ENCODE measurements at places on chromosomes 5 and 9.

DNA sequence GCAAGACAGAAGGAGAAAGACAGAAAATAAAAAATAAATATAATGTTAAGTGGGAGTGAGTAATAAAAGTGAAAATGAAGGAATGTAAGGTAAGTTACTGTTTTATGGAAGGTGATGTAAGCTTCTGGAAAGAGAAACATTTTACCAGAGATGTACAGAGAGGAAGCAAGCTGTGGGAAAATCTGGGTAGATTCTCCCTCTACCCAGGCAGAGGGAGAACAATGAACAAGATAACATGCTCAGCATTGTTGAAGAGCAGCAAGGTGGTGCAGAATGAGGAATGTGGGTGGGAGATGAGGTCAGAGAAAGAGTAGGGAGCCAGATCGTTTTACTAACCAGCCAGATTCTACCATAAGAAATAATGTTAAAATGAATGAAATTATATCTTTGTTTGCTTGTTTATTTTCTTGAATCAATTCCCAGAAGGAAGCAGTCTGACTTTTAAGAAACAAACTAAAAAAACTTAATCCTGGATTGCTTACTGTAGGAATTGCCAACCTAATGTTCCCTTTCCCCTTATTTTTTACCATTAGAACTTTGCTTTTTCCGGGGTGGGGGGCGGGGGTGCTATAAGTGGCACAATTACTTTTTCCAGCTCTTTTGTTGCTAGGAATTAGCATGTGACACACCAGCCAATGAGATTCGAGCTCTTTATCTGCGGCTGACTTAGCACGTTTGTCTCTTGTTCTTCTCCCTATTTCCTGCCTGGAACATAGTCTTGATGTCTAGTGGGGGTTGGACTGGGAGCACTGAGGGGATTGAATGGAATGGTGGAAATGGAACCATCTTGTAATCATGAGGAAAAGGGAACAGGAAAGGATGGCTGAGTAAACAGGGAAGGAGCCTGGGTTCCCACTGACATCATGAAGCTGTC is 356.7 kb downstream of the TMEM167A start:
- no peak for DNase-seq

- peak; percentile 62 for DNase-seq
Measured at GRCh38 chr9:107732781-107733522, 243.4 kb upstream of the KLF4 start.

DNA sequence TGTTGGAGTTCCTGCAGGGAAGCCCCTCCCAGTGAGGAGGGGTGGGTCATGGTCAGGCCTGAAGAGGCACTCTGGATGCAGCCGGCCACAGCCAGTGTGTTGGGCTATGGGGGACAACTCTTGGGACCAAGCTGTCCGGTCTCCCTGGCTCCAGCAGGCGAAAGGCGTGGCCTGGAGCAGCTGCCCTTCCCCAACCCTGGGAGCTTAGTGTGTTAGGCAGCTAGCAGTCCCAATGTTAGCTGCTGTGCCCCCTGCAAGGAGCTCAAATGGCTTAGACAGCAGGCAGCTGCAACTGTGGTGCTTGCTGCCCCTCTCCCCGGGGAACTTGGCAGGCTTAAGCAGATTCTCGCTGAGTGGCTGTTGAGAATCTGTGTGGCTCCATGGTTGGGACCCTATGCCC is 67.5 kb upstream of the ACTBL2 start:
- no peak for DNase-seq

DNA sequence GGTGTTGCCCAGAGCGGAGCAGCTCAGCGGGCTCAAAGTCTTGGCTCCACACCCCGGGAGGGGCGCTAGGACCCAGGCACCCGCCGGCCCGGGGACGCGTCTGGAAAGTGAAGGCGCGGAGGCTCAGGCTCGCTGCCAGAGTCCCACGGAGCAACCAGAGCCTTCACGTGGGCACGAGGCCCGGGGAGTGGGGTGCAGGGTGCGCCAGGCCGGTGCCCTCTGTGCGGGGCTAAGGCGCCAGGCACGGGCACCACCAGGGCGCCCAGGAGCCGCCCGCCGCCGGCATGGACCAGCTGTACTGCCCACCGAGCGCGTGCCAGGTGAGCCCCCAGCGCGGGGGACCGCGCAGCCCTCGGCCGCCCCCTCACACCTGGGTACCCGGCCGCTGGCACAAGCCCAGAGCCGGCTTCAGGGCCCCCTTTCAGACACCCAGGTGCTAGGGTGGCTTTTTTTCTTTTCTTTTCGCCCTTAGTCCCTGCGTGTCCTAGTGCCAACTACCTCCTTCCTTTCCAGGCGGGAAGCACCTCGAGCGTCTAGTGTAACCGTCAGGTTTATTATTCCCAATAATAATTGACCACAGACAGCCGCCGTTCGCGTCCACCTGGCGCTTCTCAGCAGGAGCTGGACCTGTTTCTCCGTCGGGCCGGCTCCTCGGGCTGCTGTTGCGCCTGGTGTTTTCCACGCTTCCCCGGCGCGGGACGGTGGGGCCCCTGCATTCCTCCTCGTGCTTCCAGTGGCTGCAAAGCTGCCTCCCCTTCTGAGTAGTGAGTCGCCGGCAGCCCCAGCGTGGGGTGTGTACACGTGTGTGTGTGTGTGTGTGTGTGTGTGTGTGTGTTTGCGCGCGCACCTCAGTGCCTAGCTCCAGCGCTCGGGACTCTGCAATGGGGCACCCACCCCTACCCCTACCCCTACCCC is 30.1 kb upstream of the PDE8B start:
- DNase-seq, result no peak

- no peak for DNase-seq
Measured at GRCh38 chr5:93577854-93578812, 2.9 kb downstream of the NR2F1-AS1 start.

DNA sequence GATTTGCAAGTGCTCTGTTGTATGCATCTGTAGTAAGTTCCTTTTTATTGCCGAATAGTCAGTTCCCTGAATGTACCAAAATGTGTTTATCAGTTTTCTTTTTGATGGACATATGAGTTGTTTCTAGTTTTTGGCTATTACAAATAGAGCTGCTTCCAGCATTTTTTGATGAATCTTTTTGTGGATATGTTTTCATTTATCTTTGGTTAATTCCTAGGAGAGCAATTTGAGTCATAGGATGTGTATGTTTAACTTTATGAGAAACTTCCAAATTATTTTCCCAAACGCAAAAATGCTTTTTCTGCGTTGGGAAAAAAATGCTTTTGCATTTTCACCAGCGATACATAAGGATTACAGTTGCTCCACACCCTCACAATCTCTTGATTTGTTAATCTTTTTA is 287.7 kb downstream of the FER start:
- DNase-seq, result no peak

DNA sequence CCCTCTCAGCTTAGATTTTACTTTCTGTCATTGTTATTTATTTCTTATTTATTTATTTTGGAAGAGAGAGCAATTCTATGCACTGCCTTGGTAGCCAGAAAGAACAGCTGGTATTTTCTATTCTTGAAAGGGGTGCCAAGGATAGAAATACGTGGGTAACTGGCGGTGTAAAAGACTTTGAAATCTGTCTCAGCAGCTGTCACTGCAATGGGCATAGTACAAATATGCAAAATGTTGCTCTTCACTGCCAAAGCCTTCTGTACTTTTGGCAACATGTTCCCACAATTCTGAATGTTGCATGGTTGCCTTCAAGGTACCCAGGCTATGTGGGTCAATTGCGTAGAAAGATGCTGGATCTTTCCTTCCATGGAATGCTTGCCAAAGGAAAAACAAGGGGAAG is 230.2 kb upstream of the EDIL3 start:
- no peak for DNase-seq

DNA sequence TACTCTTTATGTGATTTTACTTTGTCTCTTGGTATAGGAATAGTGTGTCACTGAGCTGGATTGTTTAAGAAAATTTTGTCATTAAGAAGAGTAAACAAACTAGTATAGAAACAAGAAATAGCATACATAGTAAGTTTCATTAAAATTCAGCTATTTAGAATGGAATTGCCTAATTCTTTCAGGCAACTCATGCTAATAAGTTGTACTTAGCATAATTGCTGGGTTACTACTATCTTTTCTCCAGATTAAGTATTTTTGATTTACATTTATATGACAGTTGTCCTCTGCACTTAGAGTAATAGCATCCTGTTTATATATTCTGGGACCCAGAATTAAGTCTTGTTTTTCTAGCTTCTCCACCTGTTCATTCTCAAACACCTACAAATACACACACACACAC is 85.9 kb downstream of the PAM start:
- DNase-seq, result no peak

DNA sequence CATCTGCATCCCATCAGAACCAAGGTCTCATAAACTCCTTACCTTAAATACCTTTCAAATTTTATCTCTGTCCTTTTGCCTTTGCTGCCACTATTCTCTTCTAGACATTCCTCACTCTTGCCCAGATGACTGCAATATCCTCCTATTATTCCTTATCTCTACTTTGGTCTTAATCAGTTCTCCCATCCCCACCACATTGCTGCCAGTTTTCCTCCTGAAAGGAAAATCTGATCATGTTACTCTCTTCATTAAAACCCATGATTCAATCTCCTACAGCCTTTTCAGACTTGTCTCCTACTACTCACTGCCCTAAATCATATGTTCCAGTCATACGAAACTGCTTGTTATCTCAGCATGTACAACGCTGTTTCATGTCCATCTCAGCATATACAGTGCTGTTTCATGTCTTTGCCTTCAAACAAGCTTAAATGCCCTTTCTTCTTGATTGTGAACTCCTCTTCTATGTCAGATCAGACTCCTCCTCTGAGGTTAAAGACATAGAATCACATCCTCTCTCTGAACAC is 152.6 kb upstream of the FST start:
- DNase-seq, result no peak

DNA sequence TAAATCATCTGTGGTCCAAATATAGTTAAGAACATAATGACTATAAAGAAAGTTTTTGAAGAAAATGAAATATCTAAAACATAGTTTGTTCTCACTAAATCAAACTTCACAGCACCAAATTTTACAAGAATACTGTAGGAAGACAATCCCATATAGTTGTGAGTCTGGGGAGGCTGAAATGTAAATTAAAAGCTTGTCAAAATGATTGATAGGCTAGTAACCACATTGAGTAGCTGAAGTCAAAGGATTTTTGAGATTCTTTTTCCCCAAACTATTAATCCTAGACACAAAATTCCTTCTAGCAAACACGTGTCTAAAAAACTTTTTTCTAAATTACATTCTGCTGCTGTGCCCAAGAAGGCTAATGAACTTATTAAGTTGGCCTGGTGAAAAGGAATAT is 13.0 kb downstream of the BHMT start:
- DNase-seq, result no peak

GRCh38 chr5:39755986-39756385 is 331.2 kb upstream of the DAB2 start:
- DNase-seq, result peak; percentile 92

- DNase-seq, result no peak
Measured at GRCh38 chr5:89724379-89725095, 685.0 kb downstream of the CETN3 start.

DNA sequence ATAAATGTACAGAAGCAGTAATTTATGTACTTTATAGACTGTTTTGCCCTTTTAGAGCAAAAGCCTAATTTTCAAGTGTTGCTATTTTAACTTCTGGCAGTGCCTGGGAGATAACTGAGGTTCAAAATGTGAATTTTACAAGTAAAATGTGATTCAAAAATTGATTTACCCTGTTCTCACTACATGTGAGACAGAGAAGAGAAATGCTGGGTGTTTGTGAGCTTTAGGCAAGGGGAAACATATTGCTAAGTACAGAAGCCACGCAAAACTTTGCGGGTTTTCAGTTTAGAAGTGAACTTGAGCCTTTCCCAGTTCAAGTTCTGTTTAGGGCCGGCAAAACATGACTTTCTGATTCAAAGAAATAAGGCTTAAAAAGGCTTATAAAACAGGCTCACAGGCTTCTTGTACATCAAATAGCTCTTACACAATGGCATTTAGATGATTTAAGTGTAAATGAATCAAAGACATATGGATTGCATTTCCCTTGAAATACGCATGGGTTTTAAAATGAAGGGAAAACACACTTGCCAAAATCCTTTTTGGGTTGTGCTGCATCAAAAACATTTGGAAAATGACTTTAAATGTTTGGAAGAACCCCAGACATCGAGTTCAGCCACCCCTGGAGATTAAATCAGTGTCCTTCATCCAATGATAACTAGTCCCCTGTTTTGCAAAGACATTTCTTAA is 370.8 kb upstream of the MEF2C start:
- no peak for DNase-seq

DNA sequence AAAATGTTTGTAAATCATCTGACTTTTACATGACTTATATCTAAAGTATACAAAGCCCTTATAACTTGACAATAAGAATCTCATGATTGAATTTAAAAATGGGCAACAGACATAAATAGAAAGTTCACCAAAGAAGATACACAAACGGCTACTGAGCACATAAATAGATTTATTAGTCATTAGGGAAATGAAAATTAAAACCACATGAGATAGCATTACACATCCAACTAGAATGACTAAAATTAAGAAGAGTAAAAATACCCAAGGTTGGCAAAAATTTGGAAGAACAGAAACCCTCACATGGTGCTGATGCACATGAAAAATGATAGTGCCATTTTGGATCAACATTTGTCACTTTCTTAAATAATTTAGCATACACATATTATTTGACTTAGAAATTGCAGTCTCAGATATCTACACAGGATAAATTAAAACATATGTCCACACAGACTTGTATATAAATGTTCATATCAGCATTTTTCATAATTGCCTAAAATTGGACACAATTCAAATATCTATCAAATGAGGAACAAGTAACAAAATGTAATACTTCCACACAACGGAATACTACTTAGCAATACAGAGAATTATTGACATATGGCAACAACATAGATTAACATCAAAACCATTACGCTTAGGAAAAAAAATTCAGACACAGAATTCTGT is 359.1 kb upstream of the DAB2 start:
- no peak for DNase-seq

DNA sequence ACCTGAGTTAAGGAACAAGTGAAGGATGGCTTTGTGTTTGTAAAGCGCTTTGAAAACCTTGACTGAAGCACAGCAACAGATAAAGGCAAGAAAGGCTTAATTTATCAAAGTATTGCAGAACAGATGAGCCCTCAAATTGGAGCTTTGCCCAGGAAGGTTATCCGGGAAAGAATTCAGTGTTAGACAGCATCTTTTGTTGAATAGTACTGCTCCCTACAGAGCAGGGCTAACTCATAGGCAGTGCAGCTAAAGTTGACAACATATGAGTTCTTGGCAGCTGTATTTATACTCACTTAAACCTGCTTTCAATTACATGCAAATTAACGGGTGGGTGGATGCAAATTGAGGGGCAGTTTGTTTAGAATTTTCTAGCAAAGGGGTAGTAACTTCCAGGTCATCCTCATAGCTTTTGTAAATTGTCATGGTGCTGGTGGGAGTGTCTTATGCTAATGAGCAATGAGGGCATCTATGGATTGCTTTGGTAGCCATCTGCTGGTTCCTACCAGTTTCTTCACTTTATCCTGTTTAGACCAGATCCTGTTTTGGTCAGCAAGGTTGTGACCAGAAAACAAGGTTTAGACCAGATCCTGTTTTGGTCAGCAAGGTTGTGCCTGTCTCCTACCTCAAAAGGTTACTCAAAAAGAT is 105.8 kb downstream of the GDA start:
- DNase-seq, result no peak
